ENCODE measurements at places on chromosomes 3 and 15. TPM values are rescaled to one million over a fixed set of nuclear protein-coding genes. Genes with fewer than 3 reads are reported as not detected.

DNA sequence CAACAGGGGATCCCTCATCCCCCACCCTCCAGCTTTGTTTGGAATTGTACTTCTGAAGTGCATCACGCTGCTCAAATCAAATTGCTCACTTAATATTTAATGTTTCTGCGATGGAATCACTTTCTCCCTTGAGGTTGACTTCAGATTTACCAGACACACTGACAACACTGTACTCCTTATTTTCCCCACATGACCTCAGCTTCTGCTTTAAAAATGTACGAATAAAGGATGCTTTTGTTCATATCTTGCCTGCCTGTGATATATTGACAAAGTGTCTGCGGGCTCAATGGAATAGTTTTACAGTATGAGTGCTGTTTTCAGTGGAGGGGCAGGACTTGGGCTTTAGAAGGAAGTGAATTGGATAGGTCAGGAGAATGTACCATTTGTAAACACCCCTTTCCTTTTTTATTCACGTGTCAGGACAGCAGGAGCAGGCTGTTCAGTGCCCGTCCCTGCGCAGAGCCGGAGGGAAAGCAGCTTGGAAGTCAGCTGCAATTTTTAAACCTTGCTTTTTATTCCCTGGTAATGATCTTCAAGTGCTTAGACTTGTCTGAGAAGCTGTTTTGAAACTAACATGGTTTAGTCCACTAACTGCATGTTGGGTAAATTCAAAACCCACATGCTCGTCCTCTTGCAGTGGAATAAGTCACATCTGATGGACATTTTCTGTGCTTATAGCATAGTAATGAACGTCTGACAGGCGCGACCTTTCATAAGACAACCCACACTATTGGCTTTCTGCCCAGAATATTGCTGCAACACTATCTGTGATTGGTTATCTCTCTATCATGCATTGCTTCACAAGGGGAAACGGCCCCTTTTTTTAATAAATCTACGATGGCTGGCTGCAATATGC lies 29.9 kb downstream of the MBNL1 start:
- peaks cover 57% of the 10 kb centered on the region for H3K4me1 ChIP-seq
- no peaks in the 10 kb centered on the region for H3K27me3 ChIP-seq
- peaks cover 26% of the 10 kb centered on the region for H3K36me3 ChIP-seq

DNA sequence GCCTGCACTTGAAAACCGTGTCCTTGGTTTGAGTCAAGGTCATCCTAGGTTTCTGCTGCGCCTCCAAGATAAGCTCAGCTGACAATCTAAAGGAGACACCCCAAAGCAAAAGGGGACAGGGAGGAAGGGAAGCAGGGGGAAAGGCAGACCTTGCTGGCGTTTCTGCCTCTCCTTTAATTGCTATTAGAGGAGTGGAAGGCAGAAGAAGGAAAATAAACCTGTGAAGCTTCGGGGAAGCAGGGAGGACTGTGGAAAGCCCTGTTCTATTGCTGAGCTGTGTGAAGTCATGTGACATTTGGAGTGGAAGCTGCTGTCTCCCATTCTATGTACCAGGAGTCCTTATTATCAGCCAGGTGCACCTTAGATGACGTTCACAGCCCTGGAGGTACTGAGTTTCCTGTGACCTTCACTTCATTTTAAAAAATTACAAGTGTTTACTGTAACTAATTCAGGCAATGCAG lies 21.5 kb upstream of the CHD2 start:
- H3K4me3 ChIP-seq: no peak overlapping the region
- no peaks in the 10 kb centered on the region for H3K27me3 ChIP-seq
- H3K36me3 ChIP-seq: peaks cover 4% of the 10 kb centered on the region
- peaks cover 33% of the 10 kb centered on the region for H3K4me1 ChIP-seq

Gene ATG3
- total RNA-seq: 44.7 TPM

DNA sequence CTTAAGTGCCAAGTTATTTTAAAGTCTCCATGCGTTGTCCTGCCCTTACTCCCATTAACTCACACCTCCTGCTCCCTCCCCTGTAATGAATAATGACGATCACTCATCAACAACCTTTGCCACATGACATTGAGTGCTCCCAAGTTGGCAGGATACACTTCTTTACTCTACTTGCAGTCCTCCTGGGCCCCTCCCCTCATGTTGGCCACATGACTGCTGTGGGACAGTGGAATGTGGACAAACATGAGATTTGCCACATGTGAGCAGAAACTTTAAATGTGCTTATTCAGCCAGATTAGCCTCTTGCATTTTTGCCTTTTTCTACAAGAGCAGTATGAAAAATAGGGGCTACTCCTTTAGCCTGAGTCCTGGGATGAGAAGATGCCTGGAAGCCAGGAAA lies 167.9 kb downstream of the DCLK3 start:
- no peaks in the 10 kb centered on the region for H3K4me1 ChIP-seq
- no peak for DNase-seq

Data from natural killer cell treated with Interleukin-12 subunit alpha and Interleukin-12 subunit beta and Interleukin-15 and Interleukin-18, amount 100 ng/mL, for 72 hours (primary cell).